Fibroblast of lung (primary cell): ENCODE measurements at places on chromosomes 6 and 20. TPM values are rescaled to one million over a fixed set of nuclear protein-coding genes. Genes with fewer than 3 reads are reported as not detected.

The MCHR2 gene
- not detected in 2 replicates for total RNA-seq

The FAM83C gene
- not detected in 2 replicates for total RNA-seq

The CGA gene
- not detected in 2 replicates for total RNA-seq

The SYCP2L gene
- under 0.01 and 0.26 TPM in 2 replicates for total RNA-seq

The DDO gene
- 8.7 and 12.2 TPM in 2 replicates for total RNA-seq

The PRSS16 gene
- total RNA-seq, result not detected in 2 replicates

The PIGT gene
- 25.8 and 26.2 TPM in 2 replicates for total RNA-seq

The DPPA5 gene
- total RNA-seq, result not detected in 2 replicates

The CAPN11 gene
- not detected in 2 replicates for total RNA-seq

The ORC3 gene
- total RNA-seq, result 17.2 and 23.8 TPM in 2 replicates

The OR2H2 gene
- not detected in 2 replicates for total RNA-seq

- no peak for DNase-seq
Observed at GRCh38 chr6:12716298-12716916, at the start of gene PHACTR1. Gene PHACTR1, plus strand, starts transcription at chr6:12716767.

- DNase-seq, result no peak
Observed at GRCh38 chr20:4894981-4895381, 106.3 kb downstream of the SLC23A2 start.

- peak; percentile 32 for DNase-seq
Observed at GRCh38 chr6:7218406-7218988, 94.5 kb downstream of the SSR1 start.

- no peak for DNase-seq
Observed at GRCh38 chr6:163189609-163190008, 224.9 kb upstream of the QKI start.

DNA sequence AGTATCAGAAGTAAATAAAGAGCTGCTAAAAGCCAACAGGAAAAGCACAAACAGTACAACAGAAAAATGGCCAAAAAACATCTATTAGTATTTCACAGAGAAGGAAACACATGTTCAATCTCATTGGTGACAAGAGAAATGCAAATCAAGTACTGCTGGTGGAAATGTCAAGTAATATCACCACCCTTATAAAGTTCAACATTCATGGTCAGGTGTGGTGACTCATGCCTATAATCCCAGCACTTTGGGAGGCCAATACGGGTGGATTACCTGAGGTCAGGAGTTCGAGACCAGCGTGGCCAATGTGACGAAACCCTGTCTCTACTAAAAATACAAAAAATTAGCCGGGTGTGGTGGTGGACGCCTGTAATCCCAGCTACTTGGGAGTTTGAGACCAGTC, 42.8 kb downstream of the ESF1 start:
- no peak for DNase-seq

DNA sequence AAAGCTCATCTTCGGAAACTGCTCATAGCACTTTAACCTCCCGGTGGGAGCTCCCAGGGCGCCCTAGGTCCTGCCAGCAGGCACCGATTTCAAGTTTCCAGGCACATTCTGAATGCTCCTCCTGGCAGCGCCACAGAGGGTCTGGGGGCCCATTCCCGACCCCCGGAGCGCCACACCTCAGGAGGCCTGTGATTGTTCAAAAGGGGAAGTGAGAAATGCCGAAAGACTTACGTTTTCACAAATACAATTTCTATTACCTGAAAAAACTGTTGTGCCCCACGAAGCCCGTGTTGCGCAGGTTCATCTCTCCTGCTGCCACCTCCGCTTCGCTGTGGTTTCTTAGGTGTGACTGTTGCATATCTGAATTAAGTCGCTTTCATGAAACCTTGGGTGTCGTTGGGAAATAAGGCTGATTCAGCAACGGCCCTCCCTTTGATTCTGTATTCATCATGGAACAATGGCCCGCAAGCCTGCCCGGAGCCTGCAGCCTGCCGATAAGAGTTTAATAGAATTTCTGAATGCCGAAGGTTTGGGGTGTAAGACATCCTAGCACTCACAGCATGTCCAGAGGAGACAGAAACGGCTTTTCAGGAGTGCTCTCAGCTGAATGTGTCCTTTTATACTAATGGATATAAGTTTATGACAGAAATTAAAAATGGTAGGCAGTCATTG, 1.9 kb upstream of the MYT1 start:
- no peak for DNase-seq

DNA sequence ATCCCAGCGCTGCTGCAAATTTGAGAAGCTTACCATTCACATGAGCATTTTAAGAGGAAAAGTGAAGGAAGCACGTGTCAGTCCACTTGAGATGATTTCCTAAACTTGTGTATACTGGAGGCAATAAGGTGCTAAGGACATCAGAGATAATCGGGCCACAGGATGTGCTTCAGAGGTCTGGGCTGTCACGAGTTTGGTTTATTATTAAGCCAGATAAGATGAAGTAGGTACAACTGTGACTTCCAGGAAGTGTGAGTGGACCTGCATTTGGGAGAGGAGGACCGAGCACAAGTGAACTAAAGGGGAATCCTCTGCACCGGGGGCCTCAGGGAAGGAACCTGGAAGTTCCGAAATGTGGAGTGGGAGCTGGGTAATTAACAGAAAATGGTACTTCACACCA, 1.4 kb downstream of the SAMD5 start:
- DNase-seq, result no peak

GRCh38 chr6:159979136-159979874, 10.4 kb downstream of the IGF2R start:
- peak; percentile 80 for DNase-seq

- no peak for DNase-seq
Observed at GRCh38 chr6:20160541-20161283, 51.6 kb downstream of the MBOAT1 start.

DNA sequence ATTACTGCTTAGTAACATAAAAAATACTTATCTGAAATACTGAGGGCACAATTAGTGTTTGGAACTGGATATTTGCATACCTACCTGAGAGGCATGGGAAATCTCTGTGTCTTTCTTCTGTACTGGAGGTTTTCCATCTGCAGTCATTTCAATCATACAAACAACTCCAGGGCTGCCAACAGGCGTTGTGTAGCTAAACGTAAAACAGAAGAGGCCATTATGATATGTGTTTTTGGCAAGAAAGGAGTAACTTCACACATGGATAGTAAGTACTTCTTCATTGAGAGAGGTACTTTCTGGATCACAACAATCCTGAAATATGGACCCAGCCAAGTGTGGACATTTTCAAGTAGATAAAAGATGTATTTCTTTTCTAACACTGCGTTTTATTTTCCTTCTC, 363.4 kb downstream of the PHF3 start:
- DNase-seq, result no peak

DNA sequence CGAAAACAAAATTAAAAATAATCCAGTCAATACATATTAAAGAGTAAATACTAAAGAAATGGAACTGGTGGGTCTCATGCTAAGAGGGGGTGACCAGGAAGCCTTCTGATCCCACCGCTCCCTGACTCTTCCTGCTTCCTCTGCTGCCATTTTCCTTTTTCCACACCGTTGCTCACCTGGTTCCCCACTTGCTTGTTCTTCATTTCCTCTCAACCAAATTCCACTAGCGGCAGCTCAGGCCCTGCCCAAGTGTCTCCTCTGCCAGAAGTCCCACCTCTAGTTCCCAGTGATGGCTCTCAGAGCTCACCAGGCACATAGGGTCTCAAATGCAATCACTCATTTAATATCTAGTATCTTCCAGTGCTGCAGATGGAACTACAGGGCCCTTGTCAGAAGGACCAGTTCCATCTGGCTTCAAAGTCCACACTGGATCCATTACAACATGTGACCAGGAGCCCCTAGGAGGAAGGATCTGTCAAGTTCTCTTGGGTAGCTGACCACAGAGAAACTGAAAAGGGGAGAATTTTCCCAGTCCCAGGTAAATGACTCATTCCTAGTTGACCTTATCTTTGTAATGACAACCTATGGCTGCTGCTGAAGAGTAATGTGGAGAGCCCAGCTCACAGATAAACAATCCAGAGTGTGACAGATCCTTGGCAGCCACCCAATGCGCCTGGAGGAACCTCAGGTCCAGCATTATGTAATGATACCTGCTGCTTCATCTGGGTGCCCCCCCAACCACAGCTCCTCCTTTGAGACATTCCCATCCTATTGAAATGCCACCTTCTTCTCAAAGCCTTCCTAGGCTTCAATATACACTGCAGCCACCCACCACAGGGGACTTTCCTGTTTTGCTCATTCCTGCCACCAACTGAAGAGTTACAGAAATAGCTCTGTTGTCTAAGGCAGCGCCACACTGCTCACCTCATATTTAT, 38.2 kb downstream of the ELMO2 start:
- no peak for DNase-seq

GRCh38 chr20:41360831-41361756, 5.5 kb downstream of the EMILIN3 start:
- DNase-seq, result no peak

DNA sequence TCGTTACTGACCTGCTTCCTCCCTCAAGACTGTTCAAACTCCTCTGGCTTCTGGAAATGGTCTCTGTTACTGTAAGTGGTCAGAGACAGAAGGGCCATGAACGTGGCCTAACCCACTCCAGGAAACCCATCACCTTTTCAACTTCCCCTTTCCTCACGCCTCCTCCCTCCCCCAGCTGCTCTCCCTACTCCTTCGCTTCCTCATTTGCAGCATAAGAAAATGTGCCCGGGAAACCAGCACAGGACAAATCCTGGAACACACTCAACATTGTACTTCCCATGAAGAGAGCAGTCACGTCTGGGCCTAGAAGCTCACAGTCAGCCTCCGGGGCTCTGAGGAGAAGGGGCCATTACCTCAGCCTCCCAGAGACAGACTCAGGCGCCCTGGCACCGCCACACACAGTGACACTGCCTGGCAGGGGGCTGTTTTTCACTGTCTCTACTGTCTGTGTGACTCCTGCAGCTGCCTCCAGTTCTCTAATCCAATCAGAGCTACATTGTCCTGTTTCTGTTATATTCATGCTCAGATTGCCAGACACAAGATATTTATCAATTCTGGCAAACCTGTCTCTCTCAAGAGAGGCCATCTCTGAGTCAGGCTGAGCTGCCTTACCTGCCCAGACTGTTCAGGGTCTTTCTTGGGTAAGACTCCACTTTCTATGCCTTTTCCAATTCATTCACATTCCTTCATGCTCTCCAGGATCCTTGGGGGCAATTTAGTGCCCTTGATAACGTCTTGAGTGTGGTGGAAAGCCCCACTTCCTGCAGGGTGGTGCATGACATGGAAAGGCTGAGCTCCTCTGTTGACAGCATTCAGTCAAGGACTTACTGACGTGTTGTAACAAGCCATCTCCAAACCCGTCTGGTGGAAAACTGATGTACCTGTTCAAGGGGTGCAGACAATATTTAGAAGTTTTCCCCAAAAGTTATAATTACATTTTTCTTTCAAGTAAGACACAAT, 242.2 kb downstream of the HIVEP2 start:
- DNase-seq, result no peak

DNA sequence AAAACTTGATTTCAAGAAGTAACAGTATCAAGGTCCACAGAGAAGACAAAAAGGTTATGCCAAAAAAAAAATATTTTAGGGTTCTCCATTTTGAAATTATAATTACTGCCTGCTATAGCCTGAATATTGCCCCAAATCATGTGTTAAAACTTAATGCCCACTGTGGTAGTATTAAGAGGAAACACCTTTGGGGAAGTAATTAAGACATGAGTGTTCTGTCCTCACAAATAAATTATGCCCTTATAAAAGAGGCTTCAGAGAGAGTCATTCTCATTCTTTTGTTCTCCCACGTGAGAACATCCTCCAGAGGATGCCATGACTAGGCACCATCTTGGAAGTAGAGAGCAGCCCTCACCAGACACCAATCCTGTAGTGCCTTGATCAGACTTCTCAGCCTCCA, 66.2 kb downstream of the GMDS start:
- no peak for DNase-seq

- peak; percentile 84 for DNase-seq
Observed at GRCh38 chr6:149864578-149865535, 698 bp upstream of the LRP11 start.

- peak; percentile 65 for DNase-seq
Observed at GRCh38 chr6:7821426-7821825, 89.2 kb downstream of the TXNDC5 start.

DNA sequence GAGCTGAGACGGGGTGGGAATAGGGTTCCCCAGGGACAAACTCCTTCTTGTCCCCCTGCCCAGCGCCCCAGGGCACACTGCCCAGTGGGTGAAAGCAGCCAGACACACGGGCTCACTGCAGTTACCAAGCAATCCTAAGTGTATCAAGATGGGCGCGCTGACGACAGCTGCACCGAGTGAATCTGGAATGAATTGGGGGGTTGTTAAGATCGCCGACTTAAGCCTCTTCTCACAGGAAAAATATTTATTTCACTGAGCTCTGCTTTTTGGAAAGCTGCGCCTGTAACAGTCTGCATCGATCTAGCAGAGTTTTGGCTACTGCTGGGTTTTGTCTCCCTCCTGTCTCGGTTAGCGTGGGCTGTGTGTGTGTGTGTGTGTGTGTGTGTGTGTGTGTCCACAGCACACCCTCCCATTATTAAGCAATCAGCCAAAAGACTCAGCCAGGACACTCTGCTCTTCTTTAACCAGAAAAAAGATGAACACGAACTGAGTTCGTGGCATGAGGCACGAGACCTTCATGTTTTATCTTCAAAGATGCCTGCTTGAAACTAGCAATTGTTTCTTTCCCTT, 35.9 kb downstream of the RIPOR3 start:
- peak; percentile 92 for DNase-seq

DNA sequence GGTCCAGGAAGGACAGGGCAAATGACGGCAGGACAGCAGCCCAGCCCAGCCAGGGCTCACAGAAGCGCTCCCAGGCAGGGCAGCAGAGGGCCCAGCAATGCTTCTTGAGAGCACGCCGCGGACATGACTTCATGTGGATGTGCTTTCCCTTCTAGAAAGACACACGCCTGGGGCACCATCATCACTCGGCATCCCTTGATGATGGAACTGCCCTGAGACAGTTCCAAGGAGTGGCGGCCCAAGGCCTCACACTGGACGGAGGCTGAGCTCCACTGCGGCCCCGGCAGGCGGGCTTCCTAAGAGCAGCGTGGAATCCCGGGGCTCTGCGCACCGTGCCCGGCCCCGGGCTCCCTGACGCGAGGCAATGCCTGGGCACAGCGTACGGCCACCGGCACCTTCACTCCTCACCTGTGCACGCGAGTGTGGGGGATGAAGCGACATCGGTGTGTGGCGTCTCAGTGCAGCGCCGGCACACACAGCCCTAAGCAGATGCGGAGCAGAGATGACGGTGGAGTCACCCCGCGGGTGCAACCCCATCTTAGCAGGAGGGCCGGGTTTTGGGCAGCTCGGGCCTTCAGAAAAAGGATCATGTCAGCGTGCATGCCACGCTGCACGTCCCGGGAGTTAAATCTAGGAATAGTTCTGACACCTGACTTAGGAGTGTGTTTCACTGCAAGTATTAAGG, 86.6 kb downstream of the THBS2 start:
- DNase-seq, result no peak
